ENCODE measurements at places on chromosomes 6 and 20.
A peak's percentile ranks its signal among the peaks of the same experiment; 100 is the strongest.

- DNase-seq, result no peak
These were observed 43.3 kb downstream of the SCP2D1 start for GRCh38 chr20:18856873-18857272.

DNA sequence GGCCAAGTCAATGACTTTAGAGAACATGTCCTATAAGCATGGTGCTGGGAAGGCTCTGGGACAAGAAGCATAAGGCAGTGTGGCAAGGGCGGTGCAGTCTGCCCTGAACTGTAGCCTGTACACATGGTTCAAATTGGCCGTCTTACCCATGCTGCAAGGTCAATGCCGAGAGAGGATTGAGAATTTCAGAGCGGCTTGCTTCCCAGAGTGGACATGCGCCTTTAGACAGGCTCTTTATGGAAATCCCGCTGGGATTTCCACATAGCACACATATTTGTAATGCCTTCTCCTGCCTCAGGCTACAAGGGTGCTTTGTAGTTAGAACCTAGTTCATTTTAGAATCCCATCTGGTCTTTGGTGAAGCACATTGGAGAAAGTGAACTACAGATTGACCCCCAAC lies 36.1 kb upstream of the CEP162 start:
- no peak for DNase-seq

- DNase-seq, result no peak
These were observed 86.2 kb downstream of the PLEKHG1 start for GRCh38 chr6:150685860-150686259.

DNA sequence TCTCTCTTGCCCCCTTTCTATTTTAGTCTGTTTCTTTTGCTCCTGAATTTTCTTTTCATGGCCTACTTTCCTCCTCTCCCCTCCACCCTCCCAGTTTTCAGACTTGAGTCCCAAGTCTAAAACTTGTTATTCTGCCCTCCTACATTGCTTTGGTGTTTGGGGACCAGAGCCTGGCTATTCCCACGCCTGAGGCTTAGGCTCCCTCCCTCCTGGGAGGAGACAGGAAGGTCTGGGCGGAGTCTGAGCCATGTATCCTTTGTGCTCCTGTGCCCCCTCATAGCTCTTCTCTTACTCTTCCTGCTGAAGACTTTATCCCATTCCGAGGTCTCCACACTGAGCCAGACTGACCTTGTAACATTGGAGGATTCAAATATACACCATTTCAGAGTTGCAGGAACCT lies 69.5 kb downstream of the DAAM2 start:
- DNase-seq, result no peak

DNA sequence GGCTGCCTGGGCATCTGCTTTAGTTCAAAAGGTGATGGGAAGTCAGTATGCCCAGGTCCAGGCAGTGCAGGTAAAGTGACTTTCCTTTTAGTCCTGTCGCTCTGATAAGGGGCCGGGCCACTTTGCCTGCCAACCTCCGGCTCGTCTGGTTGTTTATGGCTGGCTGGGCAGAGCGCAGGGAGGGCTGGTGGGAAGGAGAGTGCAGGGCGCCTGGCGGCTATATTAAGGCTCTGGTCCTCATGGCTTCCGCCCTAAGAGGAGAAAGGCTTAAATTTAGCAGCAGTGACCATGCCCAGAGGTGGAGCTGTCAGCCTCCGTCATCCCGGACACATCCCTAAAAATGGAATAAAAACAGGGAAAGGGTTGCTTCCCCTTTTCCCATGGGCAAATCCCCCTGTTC lies 14.6 kb downstream of the GATA5 start:
- no peak for DNase-seq

DNA sequence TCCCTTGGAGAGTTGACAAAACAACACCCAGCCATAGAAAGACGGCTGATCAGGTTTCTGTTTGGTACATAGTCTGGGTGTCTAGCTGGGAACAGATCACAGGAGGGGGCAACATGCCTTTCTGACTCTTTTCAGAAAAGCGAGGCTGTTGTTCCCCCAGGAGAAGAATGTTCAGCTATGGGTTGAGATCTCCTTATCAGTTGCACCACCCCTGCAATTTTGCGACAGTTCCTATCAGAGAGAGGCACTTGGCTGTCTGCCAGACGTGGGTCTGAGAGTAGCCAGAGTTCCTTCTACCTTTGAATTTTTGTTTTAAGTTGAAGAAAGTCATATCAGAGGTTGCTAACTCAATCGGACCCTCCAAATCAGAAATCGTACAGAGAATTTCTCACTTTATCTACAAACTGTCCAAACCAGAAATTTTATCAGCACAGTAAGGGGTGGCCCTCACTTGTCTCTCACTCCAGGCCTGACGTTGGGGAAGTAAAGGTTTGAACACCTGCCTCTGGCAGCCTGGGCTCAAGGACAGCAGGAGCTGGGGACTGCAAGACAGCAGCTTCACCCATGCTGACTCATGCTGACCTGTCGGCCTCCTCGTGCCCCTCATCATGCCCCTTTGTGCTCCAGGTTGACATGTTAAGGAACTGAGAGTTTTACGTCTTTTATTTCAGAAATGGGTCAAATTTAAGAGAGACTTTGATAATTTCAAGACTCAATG lies 42.3 kb downstream of the TMC2 start:
- no peak for DNase-seq

GRCh38 chr6:26382121-26382520 lies 787 bp upstream of the BTN2A2 start:
- DNase-seq, result no peak

- DNase-seq, result no peak
These were observed 398.5 kb upstream of the GJE1 start for GRCh38 chr6:141734071-141734840.

- no peak for DNase-seq
These were observed 56.1 kb downstream of the SAMD5 start for GRCh38 chr6:147564556-147564955.

DNA sequence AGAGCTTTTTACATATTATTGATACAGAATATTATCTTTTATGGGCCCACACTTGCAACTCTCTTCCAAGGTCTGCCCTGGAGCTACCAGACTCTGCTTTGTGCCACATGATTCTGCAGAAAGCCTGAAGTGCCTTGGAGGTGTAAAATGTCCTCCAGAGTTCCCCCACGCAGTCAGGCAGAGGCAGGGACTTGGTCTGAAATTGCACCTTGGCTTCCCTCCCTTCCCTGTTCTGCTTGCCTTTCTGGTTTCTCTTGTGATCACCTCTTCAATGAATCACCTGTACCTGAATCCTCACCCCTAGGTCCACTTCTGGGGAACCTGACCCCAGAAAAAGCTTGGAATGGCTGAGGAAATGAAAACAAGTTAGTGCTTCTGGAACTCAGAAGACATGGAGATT lies 43.0 kb upstream of the TGM2 start:
- peak; percentile 43 for DNase-seq

GRCh38 chr20:48931527-48932374 lies 10.2 kb downstream of the ARFGEF2 start:
- no peak for DNase-seq

DNA sequence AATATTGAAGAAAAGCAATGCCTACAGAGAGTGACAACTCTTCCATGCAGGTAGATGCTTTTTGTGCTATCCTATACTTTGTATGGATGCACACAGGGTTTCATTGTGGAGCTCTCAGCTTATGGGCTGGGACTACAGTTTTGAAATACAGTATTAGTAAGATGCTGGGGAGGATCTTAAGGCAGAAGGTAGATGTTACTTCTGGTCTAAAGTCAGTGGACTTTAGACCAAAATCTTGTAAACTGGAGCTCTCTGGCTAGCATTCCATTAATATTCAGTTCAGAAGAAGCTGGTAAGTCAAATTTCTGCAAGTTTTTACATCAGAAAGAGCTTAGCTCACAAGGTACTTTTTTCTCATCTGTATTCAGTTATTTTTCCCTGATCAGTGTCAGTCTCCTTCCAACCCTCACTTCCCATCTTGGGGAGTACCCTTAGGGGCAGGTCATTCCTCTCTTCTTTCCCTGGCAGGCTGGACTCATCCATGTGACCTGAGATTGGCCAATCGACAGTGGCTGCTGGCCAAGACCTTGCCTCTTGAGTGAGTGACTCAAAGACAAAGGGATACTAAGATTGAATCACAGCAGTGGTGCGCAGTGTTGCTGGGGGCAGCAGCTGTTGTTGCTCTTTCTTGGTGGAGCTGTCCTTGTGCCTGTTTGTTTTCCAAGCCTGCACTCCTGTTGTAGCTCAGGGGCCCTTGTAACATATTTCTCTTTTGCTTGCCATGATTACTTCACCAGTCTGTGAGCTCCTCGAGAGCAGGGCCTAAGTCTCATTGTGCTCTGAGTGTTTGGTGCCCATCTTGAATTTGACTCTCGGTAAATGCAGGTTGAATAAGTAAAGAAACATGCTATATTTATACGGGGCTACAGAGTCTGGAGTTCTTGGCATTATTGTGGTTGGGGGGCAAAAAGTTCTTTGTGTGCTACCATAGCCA lies 2.8 kb upstream of the PHF20 start:
- peak; percentile 98 for DNase-seq

GRCh38 chr6:26087284-26088115 lies at the start of gene HFE:
HFE (plus strand) TSS chr6:26087429; CDS start chr6:26087441, 12 bp downstream.
- DNase-seq, result no peak

GRCh38 chr6:49051281-49051680 lies 411.8 kb downstream of the MMUT start:
- no peak for DNase-seq

GRCh38 chr6:35425284-35425683 lies 26.9 kb upstream of the FANCE start:
- DNase-seq, result no peak

GRCh38 chr20:61991476-61991875 lies 74.2 kb downstream of the TAF4 start:
- no peak for DNase-seq

DNA sequence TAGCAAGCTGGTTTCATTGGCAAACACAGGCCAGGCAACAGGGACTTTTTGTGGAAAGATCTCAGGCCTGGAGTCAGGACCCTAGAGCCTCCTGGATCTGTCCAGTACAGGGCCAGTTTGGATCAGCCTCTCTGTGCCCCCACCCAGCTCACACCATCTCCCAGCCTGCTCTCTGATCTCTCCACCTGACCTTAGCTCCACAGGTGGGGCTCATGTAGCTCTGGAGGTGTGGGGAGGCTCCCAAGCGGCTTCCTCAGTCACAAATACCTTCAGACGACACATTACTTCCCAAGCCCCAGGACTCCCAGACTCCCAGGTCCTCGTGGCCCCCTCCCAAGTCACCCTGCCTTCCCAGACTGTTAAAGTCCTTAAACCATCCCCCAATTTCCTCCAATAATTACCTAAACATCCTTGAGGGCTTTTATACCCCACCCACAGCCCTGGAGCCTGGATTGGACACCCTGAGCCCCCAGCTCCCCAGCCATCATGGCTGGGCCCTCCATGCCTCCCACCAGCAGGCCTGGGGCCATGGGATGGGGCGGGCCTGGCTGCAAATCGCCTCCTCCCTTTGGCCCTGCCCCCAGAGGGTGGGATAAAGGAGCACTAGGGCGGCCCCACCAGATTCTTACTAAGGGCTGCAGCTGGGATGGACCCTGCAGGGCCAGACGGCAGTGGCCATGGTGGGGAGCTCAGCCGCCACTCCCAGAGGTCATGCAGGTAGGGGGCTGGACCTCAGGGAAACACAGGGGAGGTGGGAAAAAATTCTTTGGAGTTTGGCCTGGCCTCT lies 15.9 kb upstream of the FANCE start:
- no peak for DNase-seq

DNA sequence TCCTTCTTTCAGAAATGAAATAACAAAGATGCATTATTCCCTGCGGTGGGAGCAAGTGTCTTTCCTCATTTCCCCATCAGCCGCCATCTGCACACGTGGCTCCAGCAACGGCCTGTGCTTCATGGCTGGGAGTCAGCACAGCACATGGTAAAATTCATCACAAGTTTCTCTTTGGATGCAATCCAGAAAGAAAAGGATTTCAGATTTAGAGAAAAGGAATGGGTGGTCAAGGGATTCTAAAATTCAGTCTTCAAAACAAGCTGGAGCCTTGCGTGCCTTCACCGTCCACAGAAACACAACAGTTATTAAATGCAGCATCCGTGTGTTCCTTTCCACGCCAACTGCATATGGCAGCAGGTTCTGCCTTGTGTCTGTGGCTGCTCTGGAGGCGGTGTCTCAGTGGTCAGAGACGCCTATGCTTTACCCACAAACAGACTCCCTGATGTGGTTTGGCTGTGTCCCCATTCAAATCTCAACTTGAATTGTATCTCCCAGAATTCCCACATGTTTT lies 107.6 kb downstream of the THBS2 start:
- no peak for DNase-seq

DNA sequence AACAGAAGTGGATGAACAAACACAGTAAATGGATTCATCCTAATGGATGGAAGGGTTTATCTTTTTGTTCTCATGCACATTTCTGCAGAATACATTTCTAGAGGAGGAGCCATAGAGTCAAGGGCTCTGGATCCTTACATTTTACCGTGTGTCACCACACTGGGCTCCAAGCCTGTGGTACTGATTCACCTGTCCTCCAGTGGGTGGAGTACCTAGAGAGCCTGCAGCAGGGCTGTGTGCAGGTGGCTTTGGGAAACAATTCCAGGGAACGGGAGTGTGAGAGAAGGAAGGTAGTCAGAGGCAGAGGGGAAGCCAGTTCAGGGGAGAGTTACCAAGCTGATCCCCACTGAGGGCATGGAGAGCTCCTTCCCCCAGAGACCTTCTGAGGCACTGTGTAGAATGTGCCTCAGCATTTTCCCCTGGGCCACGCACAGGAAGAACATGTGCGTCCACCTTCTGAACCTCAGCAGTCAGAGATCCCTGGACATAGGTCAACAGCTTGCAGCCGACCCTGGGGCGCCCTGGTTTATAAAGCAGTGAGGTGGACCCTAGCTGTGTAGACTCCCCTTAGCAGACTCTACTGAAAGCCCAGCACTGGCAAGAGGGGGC lies 85.3 kb upstream of the SLC22A23 start:
- no peak for DNase-seq

- peak; percentile 66 for DNase-seq
These were observed at the start of gene VSX1 for GRCh38 chr20:25081730-25082497. VSX1 (minus strand) TSS chr20:25082141; CDS start chr20:25082096, 45 bp downstream.

DNA sequence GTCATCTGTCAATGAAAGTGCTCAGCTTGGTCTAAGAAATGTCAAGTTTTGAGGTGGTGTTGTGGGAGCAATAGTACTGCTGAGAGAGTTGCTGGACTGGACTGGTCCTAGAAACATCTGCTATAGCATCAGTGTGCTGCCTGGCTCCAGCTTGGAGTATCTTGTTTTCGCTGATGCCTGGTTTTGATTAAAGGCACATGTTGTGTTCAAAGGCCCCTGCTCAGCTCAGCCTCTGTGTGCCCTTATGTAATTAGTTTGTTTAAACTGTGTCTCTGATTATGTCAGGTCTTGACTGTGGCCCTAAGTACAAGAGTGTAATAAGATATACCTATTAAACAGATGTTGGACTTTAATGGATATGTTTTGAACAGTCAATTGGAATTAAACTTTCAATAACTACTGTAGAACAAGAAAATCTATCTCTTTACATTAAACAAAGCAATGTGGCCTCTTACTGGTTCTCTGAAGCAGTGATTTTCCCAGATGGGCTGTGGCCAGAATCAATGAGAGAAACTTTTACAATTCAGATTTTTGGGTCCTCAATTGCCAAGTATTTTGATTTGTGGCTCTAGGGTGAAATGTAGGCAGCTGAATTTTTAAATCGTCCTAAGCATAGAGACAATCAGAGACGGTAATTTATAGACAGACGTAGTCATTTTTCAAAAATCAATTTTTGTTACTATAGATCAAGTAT lies 668.2 kb downstream of the DHX35 start:
- no peak for DNase-seq

Measured in coronary artery (tissue), 2 donors.